GM04503 (cell line): ENCODE measurements at places on chromosomes 4 and X.

DNA sequence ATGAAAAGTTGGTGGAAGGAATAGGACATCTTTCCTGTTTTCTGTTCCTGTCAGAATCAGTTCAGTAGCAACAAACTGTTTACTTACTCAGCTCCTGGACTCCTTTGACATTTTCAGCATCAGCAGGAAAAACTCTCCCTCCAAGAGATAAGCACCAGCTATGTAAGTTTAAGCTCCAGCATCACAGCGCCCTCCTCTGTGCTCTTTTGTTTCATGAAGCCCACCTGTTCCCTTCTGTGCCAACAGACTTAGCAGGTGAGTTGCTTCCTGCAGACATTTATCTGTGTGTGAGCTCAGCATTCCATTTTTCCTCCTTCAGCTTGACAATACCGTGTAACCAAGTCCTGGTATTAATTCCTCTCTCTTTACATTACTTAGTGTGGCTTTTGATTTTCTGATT is 644.1 kb upstream of the AGA start:
- no peak for DNase-seq

- DNase-seq = no peak
Measured at GRCh38 chrX:111372086-111372485, 39.9 kb downstream of the DCX start.

DNA sequence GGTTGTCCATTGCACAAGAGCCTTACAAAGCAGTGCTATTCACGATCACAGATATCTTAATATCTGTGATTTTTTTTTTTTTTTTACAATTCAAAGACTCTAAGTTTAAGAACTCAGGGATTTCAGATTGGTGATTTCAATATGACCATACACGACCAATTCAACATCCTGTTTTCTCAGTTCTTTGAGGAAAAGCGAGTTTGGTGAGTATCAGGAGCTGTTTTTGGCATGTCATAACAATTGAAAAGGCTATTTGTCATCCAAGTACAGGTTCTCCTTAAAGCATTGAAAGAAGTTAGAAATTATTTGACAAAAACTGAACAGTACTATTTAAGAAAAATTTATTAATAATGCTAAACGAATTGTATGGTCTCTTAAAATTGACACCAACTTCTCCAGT is 9.1 kb upstream of the ARHGEF6 start:
- DNase-seq = no peak

DNA sequence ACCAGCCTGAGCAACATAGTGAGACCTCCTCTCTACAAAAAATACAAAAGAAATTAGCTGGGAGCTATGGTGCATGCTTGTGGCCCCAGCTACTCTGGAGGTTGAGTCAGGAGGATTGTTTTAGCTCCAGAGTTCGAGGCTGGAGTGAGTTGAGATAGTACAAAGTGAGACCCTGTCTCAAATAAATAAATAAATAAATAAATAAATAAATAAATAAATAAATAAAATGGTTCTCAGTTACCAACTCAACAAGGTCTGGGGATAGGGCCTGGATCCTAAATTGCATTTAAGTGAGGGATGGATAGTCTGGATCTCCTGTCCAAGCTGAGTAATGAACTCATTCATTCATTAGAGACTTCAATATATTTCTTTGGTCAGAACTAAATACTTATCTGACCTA is 115.7 kb upstream of the IL1RAPL2 start:
- DNase-seq = no peak

- no peak for DNase-seq
Measured at GRCh38 chr4:112593438-112594133, 43.1 kb downstream of the ZGRF1 start.

GRCh38 chr4:42615131-42615763 is 41.7 kb downstream of the ATP8A1 start:
- DNase-seq = no peak

DNA sequence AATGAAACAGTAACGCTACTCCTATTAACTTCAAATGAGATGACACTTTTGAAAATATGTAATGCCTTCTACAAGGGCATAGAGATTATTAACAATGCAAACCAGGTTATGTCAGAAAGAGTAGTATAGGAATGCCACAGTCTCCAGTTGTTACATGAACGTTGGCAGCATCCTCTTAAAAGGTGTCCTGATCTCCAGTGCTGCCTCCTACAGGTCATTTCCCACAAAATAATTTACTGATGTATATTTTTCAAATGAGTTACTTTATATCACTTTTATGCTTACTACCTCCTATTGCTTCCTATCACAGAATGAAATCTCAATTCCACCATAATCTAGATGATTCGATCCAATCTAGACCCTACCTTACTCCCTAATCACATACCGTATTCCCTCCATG is 195.2 kb upstream of the EPHA5 start:
- DNase-seq = no peak

GRCh38 chrX:53547668-53548067 is 113.5 kb upstream of the HSD17B10 start:
- DNase-seq = no peak

DNA sequence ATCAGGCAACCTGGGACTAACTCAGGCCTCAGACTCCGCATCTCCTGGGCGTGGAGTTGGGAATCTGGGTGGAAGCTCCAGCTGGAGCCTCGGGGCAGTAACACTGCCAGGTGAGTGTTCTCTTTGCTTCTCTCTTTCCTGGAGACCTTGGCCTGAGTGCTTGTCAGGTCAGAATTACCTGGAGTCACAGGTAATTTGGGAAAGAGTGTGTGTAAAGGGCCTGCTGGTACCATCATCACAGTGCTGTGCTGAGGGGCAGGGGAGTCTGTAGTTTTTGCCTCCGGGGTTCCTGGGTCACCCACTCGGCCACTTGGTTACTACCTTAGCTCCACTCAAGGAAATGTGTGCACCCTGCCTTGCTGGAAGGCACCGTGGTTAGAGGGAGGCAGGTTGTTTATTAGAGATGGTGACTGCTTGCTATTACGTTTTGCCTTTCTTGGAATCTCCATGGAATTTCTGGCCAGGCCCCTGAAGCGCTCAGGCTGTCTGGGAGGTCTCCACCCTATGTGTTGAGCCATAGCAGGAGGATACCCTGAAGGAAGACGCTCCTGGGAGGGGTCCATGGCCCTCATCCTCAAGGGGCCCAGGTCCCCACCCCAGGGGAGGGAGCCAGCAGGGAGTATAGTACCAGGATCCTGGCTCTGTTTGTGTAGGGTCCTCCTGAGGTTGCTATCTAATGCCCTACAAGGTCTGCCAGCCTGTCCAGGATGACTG is 2.9 kb downstream of the GPR78 start:
- no peak for DNase-seq

GRCh38 chr4:125620066-125620860 is 305.5 kb downstream of the FAT4 start:
- DNase-seq = no peak

- DNase-seq = no peak
Measured at GRCh38 chrX:13140007-13140406, 95.6 kb upstream of the FAM9C start.

DNA sequence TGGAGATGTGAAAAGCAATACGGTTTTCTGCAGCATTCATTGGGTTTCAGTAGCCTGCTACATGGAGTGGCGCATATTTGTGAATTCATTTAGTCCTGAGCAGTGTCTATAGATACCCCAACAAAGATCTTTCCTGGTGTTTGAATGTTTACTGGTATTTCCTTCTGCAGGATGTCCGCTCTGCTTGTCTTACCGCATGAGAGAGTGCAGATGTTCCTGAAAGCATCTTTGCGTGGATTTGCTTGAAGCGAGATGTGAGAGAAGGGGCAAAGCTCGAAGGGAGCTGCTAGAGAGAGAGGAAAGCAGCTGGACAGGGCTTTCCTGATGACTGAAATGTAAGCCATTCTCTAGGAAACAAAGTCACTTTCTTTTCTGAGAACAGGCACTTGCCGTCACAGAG is 40.9 kb upstream of the GYPA start:
- no peak for DNase-seq

- no peak for DNase-seq
Measured at GRCh38 chr4:108172231-108172752, 3.6 kb upstream of the LEF1 start.

DNA sequence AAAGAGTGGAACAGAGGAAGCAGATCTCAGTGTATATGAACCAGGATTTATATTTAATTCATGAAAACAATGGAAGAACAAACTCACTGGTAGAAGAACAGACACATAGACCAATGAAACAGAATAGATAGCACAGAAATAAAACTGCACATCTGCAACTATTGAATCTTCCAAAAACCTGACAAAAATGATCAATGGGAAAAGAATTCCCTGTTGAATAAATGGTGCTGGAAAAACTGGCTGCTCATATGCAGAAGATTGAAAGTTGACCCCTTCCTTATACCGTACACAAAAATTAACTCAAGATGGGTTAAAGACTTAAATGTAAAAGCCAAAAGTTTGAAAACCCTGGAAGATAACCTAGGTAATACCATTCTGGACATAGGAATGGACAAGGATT is 391.0 kb downstream of the MAGEB5 start:
- no peak for DNase-seq

- no peak for DNase-seq
Measured at GRCh38 chr4:80009806-80010205, 63.2 kb downstream of the ANTXR2 start.

- DNase-seq = no peak
Measured at GRCh38 chrX:75997692-75998091, 175.2 kb upstream of the PBDC1 start.
